ENCODE measurements at places on chromosomes 3 and 15.

DNA sequence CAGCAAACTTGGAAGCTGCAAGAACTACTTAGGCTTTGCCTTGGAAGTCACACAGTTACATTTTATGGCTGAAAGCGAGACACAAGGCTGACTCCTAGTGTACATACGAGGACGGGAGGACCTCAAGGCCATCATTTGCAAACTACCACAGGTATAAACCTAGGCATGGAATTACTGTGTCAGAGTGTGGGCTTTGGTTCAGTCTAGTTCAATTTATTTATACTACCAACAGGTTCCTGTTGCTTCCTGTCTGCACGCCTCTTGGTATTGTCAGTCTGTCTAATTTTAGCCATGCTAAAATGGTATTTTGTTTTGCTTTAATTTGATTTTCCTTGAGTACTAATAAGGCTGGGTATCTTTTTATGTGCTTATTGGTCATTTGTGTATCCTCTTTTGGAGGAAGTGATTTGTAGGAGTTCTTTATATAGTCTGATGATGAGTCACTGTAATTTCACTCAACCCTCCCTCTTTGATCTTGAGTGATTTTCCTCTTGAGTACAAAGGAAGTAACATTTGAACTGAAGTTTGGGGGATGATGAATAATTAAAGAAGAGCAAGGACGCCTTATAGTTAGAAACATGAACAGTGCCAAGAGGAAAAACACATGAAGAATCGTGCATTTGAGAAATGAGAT is 8.2 kb downstream of the ANKRD34C start:
- no peaks in the 10 kb centered on the region for H3K4me1 ChIP-seq
- H3K36me3 ChIP-seq: no peaks in the 10 kb centered on the region
- no peak for DNase-seq
- no peak overlapping the region for H3K4me3 ChIP-seq

DNA sequence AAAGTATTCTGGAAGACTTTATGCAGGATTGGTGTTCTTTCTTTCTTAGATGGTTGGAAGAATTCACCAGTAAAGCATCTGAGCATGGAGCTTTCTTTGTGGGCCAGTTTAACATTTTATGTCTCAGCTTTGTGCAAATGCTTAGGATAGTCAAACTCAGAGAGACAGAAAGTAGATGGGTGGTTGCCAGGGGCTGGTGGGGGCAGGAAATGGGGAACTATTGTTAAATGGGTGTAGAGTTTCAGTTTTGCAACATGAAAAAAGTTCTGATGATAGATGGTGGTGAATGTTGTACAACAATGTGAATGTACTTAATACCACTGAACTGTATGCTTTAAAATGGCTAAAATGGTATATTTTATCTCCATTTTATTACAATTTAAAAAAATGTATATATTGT is 24.8 kb downstream of the SPCS1 start:
- H3K27ac ChIP-seq: no peak overlapping the region
- no peaks in the 10 kb centered on the region for H3K4me1 ChIP-seq
- no peak overlapping the region for H3K4me3 ChIP-seq
- no peaks in the 10 kb centered on the region for H3K27me3 ChIP-seq

GRCh38 chr15:34613301-34613700 is 29.9 kb upstream of the GOLGA8B start:
- DNase-seq: no peak
- H3K4me3 ChIP-seq: no peak overlapping the region

DNA sequence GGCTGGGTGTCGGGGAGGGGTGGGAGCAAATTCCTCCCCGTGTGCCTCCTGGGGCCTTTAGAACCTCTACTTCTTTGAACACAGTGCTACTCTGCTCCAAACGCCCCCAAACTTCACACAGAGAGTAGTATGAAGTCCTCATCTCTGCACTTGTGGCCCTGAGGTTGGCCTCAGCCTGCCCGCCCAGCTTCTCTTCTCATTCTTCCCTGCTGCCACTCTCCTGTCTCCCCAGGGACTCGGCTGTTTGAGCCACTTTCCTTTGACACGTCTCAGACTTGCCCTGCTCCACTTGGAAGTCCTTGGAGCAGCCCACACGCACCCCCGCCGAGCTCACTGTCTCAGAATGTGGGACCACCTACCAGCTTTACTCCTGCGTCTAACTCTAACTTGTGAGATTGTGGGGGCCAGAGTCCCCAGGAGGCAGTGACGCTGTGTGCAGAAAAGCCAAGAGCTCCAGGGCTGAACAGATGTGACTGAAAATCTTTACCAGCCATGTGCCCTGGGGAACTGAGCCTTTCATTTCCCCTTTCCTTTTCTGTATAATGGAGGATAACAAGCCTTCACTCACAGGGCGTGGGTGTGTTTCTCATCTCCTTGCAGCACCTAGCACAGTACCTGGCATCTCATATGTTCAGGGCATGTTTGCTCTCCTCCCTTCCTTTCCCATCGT is 233.6 kb upstream of the CTDSPL start:
- H3K4me3 ChIP-seq: no peak overlapping the region
- H3K36me3 ChIP-seq: peaks cover 20% of the 10 kb centered on the region
- H3K27ac ChIP-seq: peak overlapping the region; percentile 23
- H3K4me1 ChIP-seq: peaks cover 37% of the 10 kb centered on the region
- DNase-seq: no peak

GRCh38 chr3:72270072-72270681 is 485.2 kb upstream of the PROK2 start:
- no peak overlapping the region for H3K4me3 ChIP-seq
- peak; percentile 95 for DNase-seq
- peak overlapping the region; percentile 10 for H3K27ac ChIP-seq
- H3K27me3 ChIP-seq: no peaks in the 10 kb centered on the region

DNA sequence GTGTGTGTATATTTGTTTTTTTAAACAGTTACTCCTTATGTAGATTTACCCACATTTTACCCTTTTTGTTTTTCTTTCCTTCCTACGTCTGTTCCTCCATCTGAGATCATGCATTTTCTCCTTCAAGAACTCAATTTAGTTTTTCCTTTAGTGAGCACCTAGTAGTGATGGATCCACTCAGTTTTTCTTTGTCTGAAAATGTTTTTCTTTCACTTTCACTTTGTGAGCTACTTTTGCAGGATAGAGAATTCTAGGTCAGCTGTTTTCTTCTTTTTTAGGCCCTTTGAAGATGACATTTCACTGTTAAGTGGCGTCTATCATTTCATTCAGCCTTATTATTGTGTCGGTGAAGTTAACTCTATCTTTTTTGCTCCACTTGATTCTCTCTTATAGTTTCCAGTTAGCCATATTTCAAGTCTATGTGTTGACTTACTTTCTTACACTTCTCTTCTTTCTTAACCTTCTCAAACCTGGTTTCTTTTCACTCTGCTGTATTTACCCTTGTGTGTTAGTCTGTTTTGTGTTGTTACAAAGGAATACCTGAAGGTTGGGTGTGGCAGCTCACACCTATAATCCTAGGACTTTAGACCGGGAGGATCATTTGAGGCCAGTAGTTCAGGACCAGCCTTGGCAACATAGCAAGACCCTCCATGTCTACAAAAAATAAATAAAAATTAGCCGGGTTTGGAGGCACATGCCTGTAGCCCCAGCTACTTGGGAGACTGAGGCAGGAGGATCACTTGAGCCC is 55.8 kb downstream of the PRKCI start:
- no peak overlapping the region for H3K27ac ChIP-seq
- DNase-seq: no peak
- H3K36me3 ChIP-seq: peaks cover 28% of the 10 kb centered on the region
- H3K27me3 ChIP-seq: no peaks in the 10 kb centered on the region
- H3K4me1 ChIP-seq: no peaks in the 10 kb centered on the region

- no peak overlapping the region for H3K4me3 ChIP-seq
- H3K27ac ChIP-seq: peak overlapping the region; percentile 78
- H3K36me3 ChIP-seq: no peaks in the 10 kb centered on the region
- H3K27me3 ChIP-seq: no peaks in the 10 kb centered on the region
Observed at GRCh38 chr3:99250821-99251355, 349.4 kb upstream of the DCBLD2 start.

- no peaks in the 10 kb centered on the region for H3K27me3 ChIP-seq
- no peak overlapping the region for H3K4me3 ChIP-seq
- DNase-seq: no peak
Observed at GRCh38 chr15:45812200-45812599, 177.4 kb downstream of the SQOR start.

DNA sequence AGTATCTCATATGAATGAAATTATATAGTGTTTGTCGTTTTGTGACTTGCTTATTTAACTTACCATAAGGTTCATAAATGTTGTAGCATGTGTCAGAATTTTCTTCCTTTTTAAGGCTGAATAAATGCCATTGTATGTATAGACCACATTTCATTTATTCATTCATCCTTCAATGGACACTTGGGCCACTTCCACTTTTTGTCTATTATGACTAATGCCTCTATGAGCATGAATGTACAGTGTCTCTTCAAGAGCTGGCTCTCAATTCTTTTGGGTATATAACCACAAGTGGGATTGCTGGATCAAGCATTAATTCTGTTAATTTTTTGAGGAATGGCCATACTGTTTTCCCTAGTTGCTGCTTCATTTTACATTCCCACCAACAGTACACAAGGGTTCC is 156.1 kb downstream of the VPS8 start:
- no peak overlapping the region for H3K27ac ChIP-seq
- no peaks in the 10 kb centered on the region for H3K4me1 ChIP-seq
- no peak for DNase-seq
- peaks cover 15% of the 10 kb centered on the region for H3K36me3 ChIP-seq

GRCh38 chr15:32818758-32819447 is 101.1 kb downstream of the GREM1 start:
- H3K4me3 ChIP-seq: no peak overlapping the region
- no peaks in the 10 kb centered on the region for H3K4me1 ChIP-seq
- no peaks in the 10 kb centered on the region for H3K27me3 ChIP-seq
- no peak overlapping the region for H3K27ac ChIP-seq
- no peak for DNase-seq

DNA sequence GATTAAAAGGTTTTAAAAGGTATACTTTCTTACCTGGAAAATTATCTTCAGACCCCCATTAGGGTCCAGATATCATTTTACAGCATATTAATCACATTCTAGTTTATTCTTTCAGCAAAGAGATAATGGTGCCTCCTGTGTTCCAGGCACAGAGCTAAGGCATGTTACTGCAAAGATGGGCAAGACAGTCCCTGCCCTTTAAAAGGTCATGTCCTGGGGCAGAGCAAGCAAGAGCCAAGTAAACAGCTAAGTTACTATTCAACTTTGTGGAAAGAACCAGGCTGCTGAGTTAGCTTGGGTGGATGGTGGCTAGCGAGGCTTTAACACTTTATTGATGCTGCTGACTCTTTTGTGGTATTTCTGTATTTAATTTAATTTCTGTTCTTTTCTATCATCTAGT is 75.0 kb downstream of the LRRC28 start:
- no peak overlapping the region for H3K27ac ChIP-seq
- peaks cover 18% of the 10 kb centered on the region for H3K4me1 ChIP-seq
- H3K4me3 ChIP-seq: no peak overlapping the region
- no peak for DNase-seq
- no peaks in the 10 kb centered on the region for H3K27me3 ChIP-seq

DNA sequence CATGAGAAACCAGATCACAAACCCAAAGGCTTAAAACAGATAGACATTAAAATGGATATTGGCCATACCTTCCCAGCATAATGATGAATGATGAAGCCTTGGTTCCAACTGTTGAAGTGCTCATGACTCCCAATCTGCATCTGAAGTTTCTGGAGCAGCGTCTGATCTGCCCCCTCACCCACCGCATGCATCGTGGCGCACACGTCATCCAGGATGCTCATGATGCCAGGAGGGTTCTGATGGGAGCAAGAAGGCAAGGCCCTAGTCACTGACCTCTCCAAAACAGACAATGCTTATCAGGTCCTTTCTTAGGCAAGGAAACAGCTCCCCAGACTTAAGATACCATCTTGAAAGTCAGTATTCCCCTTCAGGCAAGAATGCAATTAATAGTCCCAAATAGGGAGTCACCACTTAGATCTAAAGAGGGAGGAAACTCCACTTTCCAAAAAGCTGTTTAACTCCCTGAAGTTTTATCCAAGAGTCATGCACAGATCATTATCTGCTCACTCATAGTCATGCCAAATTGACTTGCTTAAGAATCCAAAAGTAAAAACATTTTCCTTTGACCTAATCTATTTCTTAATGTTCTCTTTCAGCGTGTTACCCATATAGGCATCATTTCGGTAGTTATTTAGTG is 2.1 kb downstream of the LDHAL6B start:
- no peak for DNase-seq
- peaks cover 65% of the 10 kb centered on the region for H3K36me3 ChIP-seq
- H3K4me3 ChIP-seq: no peak overlapping the region
- no peaks in the 10 kb centered on the region for H3K4me1 ChIP-seq

DNA sequence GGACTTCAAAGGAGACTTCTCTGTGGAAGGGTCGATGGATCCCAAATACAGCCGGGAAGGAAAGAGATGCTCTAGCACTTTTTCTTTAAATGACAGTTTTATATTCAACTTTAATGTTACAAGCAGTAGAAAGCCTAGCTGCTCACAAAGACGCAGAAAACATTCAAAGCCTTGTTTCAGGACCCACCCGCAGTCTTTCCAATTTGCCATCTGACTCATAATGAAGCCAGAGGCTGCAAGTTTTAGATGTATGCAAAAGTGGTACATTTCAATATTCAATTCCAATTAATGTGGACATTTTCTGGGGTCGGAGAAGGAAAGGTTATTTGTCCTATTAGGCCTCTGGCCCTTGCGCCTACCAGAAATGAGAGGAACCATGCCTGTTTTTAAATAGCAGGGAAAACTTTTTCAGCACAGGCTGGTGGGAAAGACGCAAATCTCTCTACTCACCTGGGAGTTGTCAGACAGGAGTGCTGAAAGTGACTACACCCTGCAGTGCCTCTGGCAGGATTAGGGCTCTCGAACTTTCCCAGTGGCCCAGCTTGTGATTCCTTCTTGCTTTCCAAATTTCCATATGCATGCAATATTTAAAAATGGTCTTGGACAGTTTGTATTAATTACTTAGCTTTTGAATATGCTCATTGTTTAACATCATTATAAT is 117.4 kb upstream of the MBNL1 start:
- no peak overlapping the region for H3K4me3 ChIP-seq
- no peak for DNase-seq
- peak overlapping the region; percentile 62 for H3K27ac ChIP-seq
- H3K27me3 ChIP-seq: no peaks in the 10 kb centered on the region
